ENCODE measurements at places on chromosomes 2 and 18.
A peak's percentile ranks its signal among the peaks of the same experiment; 100 is the strongest.

GRCh38 chr2:15808944-15809343 is 131.4 kb upstream of the MYCN start:
- DNase-seq, result no peak

DNA sequence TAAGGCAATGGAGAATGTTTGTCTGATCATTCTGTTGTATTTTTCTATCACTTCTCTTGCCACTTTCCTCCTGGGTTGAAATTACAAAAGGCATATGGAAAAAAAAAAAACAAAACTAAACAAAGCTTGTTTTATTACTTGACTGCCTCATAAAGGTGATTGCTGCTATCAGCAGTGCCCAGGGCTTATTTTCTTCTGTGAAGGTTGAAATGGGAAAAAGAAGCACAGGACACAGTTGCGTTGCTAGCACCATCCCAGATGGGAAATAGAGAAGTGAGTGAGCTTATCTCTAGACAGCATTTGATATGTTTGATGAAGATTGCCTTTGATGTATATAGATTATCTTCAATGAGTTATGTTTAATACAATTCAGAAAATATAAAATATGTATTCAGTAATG is 633.8 kb upstream of the ZNF804A start:
- no peak for DNase-seq

DNA sequence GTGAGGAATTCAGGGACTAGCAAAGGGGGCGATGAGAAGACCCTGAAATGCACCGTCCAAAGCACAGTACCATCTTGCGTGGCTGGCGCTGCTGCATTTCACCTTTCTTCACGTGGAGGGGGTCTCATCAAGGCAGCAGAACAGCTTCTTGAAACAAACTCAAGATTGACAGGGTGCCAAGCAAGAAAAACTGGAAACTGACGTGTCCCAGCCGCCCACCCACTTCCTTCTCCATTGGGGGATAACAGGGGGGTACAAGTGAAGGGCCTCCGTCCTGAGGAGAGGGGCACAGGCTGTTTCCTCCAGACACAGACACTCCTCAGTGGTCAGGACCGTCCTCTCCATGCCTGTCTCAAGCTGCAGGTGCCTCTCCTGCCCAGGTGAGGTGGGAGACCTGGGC is 32.5 kb downstream of the HDAC4 start:
- no peak for DNase-seq

DNA sequence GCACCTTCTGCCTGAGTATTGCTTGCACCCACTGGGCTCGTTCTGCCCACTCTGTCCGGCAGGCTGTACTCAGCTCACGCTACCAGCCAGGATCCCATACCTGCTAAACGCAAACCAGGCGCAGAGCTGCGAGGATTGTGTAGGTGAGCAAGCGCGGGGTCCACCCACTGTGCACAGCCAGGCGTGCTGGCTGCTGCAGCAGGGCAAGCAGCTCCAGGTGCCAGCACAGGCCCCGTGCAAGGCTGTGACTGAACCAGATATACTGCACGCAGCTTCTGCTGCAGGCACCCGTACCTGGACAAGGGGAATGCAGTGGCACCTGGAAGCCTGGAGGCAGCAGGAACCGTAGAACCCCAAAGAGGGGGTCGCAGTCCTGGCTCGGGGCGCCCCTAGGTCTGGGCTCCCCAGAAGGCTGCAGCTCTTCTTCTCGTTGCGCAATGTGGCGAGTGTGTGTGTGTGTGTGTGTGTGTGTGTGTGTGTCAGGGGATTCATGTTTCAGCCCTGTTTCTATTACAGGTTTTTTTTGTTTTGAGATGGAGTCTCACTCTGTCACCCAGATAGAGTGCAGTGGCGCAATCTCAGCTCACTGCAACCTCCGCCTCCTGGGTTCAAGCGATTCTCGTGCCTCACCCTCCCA is 46.1 kb upstream of the RAB1A start:
- no peak for DNase-seq

DNA sequence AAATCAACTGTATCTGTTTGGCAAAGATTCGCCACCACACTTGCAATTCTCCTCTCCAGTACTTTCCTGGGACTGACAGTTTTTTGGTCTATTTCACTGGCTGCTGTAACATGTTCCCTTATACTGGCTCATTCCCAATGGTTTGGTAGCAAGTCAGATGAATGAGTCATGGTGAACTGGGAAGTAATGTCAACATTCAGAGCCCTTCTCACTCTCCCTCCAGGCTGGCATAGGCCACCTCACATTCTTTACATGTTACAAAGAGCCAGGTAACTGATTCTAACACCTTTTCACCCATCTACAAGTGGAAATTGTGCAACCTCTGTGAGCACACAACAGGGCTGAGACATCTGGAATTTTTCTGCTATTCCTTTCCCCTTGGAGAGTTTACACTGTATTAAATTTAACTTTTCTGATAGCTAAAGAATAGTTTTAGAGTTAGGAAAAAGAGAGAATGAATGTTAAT is 111.3 kb upstream of the TLK1 start:
- peak; percentile 63 for DNase-seq

DNA sequence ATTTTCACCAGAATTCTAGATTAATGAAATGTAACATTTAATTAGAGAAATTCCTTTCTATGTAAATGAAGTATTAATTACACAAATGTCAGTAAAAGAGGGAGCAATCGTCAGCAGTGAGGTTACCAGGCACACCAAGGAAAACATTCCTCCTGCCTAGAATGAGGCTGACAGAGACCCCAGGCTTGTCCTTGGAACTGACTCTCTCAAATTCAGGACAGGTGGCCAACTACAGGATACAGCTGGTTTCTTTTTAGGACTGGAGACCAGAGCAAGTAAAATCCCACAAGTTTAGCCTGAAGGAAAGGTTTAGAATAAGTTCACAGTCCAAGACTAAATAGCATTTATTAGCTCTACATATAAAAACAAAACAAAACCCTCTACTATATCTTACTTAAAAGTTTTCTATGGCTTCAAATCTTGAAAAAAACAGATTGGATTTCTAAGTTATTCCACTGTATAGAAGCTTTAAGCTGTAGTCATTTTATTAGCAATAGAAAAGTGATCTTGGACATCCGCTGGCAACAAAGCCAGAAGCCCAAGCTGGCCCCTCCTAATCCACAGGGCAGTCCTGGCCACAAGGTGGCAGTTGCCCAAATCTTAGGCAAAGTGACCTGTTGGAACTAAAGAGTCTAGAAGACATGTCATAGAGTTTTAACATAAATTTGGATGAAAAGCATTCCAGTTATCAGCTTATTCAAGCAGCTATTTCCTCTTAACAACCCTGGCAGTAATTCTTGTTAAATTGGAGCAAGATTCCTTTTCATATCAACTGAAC is 81.0 kb downstream of the SP3 start:
- no peak for DNase-seq

DNA sequence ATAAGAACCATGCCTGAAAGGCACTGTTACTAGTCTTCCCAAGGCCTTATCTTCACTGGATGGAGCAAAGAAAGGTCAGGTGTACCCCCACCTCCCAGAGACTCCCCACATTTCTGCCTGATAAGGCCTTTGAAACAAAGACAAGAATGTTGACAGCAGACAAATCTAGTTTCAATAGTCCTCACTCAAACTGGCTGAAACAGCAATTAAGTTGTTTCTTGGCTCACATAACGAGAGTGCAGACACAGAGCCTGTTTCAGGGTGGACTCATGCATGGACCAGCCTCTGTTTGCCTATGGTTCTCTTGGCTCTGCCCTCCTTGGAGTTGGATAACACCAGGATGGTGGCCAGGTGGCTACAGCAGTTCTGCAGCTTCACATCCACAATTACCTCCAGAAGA is 7.5 kb upstream of the CFAP221 start:
- no peak for DNase-seq

GRCh38 chr2:119263025-119263424 is 39.4 kb downstream of the STEAP3 start:
- no peak for DNase-seq

DNA sequence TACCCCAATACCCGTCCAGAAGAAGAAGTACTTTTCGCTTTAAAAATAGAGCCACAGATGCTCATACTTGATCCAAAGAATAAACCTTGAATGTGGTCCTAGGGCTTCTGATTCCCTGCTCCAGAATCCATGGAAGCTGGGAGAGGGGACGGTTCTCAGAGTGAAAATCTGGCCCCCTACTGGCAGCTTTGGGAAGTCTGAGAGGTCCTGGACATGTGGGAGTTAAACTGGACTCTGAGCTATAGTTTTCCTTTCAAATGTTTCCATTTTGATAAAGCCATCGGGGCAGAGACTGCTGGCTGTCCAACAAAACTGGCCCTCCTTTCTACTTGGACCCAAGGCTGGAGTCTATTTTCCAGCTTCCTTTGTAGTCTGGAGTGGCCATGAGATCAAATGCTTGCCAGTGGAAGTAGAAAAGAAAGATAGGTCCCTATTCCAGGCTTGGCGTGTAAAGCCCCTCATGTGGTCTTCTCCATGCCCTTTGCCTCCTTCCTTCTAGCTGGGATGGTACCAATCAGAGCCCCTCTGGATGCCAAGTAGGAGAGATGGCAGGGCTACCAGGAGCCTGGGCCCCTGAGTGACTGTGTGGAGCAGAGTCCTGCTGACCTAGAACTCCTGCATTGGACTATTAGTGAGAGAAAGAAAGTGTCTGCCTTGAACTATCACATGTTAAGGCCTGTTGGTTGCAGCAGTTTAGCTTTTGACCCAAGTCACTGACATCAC is 37.7 kb upstream of the TBC1D8 start:
- no peak for DNase-seq

DNA sequence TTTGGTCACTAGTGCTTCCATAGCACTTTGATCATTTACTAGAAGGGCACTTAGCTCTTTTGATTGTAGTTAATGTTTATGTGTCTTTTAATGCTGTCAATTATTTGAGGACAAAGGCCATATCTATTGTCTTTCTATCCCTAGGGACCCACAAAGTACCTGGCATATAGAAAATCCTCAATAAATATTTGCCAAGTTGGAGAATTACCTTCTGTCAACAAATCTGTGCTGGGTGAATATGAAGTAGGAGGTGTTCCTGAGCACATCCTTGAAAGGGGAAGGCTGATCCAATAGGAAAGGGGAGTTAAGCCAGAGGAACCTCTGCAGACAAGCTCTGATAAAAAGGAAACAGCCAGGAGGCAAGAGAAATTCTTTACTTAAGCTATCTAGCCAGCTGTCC is 8.2 kb downstream of the DPP4 start:
- no peak for DNase-seq

- DNase-seq, result no peak
These were observed 515.5 kb upstream of the MYT1L start for GRCh38 chr2:2846332-2847208.

DNA sequence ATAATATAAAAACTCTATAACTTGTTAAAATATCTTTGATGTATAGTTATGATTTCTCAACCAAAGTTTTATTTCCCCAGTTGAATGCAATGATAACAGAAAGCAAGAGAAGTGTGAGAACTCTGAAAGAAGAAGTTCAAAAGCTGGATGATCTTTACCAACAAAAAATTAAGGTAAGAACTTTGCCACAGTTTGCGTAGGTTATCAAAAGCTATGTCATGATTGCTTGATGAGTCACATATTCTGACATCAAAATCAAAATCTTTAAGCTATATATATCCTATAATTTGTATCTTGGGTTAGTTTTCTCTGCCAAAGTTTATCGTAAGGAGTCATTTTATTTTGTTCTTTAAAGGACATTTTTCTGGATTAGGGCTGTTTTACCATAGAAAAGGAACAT is 35.0 kb downstream of the NDC80 start:
- no peak for DNase-seq

GRCh38 chr2:88234760-88235159 is 64.6 kb downstream of the THNSL2 start:
- DNase-seq, result no peak

DNA sequence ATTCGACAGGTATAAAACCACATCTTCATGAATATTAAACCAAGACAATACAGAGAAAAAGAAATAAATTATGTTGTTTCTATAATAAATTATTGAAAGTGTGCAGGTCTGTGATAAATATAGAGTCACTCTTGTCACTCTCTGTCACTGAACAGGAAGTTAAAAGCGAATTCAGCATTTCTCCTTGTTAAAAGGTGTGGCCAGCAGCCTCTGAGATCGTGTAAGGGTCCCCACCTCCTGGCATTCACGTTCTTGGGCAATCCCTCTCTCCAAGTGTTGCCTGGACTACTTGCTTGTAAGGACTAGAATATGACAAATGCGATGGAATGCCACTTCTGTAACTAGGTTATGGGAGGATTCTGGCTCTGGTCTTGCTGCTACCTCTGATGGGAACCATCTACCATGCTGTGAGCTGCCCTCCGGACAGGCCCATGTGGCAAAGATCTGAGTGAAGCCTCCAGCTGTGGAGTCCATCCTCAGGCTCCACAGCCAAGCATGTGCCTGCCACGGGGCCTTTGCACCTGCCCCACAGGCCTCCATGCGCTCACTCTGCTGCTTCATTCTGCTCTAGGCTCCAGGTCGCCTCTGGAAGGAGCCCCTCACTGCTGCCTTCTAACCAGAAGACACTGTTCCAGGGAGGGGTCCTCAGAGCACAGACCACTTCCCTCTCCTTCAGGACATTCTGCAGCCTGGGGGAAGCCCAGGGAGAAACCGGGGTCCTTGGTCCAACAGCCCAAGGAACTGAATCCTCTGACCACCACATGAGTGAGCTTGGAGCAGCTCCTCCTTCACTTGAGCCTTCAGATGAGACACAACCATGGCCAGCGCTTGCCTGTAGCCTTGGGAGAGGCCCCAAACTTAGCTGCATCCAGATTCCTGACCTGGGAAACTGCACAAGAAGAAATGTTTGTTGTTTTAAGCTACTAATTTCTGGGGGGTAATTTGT is 202.9 kb upstream of the HDAC4 start:
- DNase-seq, result no peak

GRCh38 chr2:20666304-20667150 is at the start of gene GDF7:
TSS of gene GDF7 (plus strand) at chr2:20667144. CDS start at chr2:20667240, 96 bp downstream.
- no peak for DNase-seq

- DNase-seq, result no peak
These were observed 18.7 kb downstream of the PLCD4 start for GRCh38 chr2:218626369-218626768.

GRCh38 chr2:240996161-240996833 is 2.1 kb upstream of the SNED1 start:
- DNase-seq, result no peak

- DNase-seq, result no peak
These were observed 906.1 kb downstream of the SLC4A3 start for GRCh38 chr2:220533485-220533884.

DNA sequence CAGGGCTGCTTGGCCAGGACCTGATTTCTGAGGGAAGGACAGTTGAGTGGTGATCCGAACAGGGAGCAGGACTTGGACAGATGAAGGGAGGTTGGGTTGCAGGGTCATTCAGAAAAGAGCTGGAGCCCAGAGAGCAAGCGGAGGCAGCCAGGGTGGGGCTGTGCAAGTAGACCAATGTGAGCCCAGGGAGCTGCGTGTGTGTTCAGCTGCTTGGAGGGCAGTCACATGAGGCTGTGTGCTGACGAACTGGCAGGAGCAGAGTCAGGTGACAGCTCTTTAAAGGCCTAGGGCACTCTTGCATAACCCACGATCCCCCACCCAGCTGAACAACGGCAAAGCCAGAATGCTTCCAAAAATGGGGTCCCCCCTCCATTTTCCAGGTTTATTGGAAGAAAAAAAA is 4.6 kb upstream of the MLPH start:
- no peak for DNase-seq

- no peak for DNase-seq
These were observed 458.8 kb upstream of the NRXN1 start for GRCh38 chr2:51490576-51491234.

All from AG09319 (cell line).